Stimulated activated CD4-positive, alpha-beta T cell treated with anti-CD3 and anti-CD28 coated beads, Interleukin-1b, Interleukin-23, amount 100 ng/mL, for 4 hours (primary cell): ENCODE measurements at places on chromosomes 13 and 19.

- peak; percentile 34 for DNase-seq
Observed at GRCh38 chr13:38350114-38350617, 515 bp downstream of the UFM1 start.

DNA sequence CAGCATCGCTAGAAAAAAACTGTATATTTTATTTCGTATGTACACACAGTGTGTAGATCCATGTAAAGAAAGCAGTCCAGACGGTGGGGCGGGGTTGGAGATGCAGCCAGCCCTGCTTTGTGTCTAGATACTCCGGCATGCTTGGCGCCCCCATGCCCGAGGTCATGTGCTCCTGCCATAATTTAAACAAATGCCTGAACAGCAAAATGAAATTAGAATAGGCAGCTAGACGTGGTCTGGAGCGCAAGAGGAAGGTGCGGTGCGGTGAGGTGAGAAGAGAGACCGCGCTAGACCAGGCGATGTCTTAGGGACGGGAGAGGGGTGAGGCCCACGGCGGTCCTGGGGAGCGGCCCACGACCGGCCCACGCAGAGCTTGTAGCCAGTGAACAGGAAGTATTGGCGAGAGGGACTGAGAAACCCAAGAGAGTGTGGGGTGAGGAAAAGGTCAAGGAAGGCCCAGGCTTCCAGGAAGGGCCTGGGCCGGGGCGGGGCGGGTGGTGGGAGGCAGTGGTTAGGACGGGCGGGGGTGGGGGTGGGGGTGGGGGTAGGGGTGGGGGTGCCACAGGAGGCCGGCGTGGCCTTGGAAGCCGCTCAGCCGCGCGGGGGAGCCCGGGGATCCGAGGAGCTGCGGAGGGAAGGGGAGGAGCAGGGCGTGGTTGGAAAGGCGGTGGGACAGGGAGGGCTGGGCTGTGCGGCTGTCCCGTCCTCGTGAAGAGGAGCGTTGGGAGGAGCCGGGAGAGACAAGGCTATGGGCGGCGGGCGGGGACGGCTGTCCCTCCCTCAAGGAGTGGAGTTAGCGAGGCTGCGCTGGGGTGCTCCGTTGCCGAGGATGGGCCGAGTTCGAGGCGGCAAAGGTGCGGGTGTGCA, 254.7 kb upstream of the SGCG start:
- DNase-seq, result no peak

- no peak for DNase-seq
Observed at GRCh38 chr13:71244161-71244560, 622.8 kb downstream of the DACH1 start.

DNA sequence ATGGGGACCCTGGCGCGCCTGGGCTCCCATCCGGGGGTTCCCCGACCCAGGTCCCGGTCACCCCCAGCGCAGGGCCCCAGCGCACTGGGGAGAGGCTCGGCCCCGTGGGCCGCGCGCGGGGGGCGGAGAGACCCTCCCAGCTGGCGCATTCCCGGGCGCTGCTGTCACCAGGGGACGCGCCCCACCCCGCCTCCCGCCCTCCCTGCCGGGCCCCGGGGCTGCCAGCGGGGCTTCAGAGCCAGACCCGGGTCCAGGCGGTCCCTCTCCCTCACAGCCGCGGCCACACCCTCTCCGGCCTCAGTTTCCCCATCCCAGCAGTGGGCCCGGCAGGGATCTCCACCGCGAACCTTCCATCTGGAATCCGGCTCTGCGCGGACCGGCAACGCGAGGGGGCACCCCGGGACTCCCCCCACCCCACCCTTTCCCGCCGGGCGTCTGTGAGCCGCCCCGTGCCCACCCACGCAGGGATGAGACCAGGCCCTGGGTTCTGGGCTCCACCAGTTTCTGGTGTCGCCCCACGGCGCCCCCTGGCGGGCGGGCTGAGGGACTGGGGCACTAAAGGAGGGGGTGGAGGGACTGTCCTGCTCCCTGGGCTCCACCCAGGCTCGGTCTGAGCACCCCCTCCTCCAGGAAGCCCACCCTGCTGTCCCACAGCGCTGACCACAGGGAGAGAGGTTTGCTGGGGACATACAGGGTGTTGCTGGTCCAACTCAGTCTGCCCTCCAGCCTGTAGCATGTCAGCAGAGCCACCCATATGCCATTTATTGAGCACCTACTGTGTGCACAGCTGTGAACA, 878 bp upstream of the ADAMTSL5 start:
- DNase-seq, result peak; percentile 58
